CD4-positive, alpha-beta T cell treated with Interleukin-21 for 1 hour (primary cell): ENCODE measurements at places on chromosomes 13 and 19.

- peak; percentile 87 for DNase-seq
These were observed 12.8 kb downstream of the LTBP4 start for GRCh38 chr19:40613690-40614621.

GRCh38 chr19:17654993-17655392 lies 33.2 kb downstream of the UNC13A start:
- DNase-seq = no peak

- DNase-seq = no peak
These were observed 1687.5 kb downstream of the EFNB2 start for GRCh38 chr13:104847922-104848321.

DNA sequence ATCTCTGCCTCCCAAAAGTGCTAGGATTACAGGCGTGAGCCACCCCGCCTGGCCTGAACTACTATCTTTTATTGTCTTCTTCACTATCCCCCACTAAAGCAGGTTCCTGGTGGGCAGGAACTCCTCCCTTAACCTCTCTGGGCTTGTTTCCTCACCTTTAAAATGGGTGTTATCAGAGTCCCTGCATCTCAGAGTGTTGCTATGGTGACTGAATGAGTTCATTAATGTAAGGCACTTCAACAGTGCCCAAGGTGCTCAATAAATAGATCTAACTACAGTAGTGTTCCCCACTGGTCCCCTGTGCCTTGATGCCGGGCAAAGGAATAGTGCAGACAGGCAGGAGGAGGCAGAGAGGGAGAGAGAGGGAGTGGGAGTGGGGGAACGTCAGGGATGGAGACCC lies 20.5 kb downstream of the CCDC97 start:
- peak; percentile 47 for DNase-seq

GRCh38 chr13:94020833-94021232 lies 458.6 kb downstream of the DCT start:
- DNase-seq = no peak

- DNase-seq = no peak
These were observed 17.8 kb downstream of the NFILZ start for GRCh38 chr19:8648240-8648639.

DNA sequence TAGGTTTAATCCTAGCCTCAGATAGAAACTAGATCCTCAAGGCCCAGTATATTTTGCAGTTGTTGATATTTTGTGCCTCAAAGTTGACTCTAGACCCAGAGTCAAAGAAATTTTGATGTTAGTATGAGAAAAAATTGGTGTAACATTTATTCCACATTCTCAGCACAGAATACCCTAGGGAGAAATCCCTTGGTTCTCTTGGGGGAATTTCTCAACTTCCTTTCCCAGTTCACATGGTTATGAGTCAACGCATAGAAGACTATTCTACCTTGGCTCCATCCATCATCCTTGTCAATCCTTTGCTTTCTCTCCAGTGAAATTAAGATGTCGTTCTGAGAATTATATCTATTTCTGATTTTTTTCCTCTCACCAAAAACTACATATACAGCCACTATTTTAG lies 145.3 kb downstream of the POSTN start:
- DNase-seq = no peak

GRCh38 chr13:70080012-70080411 lies 27.6 kb upstream of the ATXN8OS start:
- no peak for DNase-seq
